ENCODE measurements at places on chromosomes 7 and 10. TPM values are rescaled to one million over a fixed set of nuclear protein-coding genes. Genes with fewer than 3 reads are reported as not detected.

The ERVW-1 gene
- not detected for total RNA-seq

GRCh38 chr10:13388478-13389230, 40.6 kb upstream of the SEPHS1 start:
- no peak for DNase-seq

DNA sequence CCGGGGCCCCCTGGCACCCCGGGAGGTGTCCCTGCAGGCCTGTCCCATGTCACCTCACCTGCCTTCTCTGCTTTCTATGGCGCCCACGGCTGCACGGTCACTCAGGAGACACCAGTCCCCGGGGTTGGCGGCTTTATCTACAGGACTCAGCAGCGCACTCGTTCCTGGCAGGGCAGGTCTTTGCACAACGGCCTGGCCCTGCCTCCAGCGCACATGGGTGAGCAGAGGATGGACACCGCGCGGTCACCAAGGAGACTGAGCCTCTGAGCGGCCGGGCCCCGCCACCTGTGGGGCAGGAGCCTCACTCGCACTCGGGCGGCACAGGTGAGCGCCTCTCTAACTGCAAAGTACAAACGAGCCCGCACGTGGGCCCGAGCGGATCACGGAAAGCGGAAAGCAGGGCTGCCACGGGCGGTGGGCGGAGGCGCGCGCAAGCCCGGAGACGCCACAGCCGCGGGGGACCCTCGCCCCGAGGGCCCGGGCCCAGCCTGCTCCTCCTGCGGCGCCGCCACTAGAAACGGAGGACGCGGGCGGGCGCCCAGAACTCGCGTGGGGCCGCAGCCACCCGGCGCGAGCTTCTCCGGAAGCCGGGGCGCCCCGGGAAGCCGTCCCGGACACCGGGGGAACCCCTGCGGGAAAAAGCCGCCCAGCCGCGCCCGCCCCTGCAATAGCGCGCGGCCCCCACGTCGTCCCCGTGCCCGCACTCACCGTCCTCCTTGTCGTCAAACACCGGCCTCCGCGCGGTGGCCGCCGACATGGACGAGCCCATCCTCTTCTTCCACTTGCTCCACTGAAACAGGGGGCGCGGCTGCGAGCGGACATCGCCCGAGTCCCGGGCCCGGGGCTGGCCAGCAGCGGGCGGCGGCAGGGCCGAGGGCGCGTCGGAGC, 642 bp downstream of the STK32C start:
- DNase-seq, result no peak

DNA sequence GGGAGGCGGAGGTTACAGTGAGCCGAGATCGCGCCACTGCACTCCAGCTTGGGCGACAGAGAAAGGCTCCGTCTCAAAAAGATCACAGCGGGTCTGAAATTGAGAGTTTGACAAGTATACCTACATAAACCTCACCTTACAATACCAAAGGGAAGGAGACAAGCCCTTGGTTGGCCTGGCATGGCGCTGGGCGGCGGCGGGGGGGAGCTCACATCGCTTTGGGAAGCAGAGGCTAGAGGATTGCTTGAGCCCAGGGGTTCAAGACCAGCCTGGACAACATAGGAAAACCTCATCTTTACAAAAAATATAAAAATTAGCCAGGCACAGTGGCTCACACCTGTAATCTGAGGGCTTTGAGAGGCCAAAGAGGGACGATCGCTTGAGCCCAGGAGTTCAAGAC, 1.1 kb upstream of the ARPC1A start:
- DNase-seq, result no peak

GRCh38 chr7:52355053-52355452, 680.4 kb upstream of the POM121L12 start:
- no peak for DNase-seq

All from epithelial cell of proximal tubule (primary cell).